Lower lobe of right lung (tissue), 2 donors: ENCODE measurements at places on chromosomes 7 and 10. TPM values are rescaled to one million over a fixed set of nuclear protein-coding genes. Genes with fewer than 3 reads are reported as not detected.

- H3K27ac ChIP-seq: no peak overlapping the region
- no peak for DNase-seq
- no peak overlapping the region for H3K4me3 ChIP-seq
Measured at GRCh38 chr7:105807448-105807762, 69.0 kb downstream of the ATXN7L1 start.

- H3K4me3 ChIP-seq: no peak overlapping the region
- no peak for DNase-seq
- no peaks in the 10 kb centered on the region for H3K27me3 ChIP-seq
- H3K4me1 ChIP-seq: no peaks in the 10 kb centered on the region
- H3K36me3 ChIP-seq: peaks cover 57% of the 10 kb centered on the region
- no peak overlapping the region for H3K27ac ChIP-seq
Measured at GRCh38 chr7:102211590-102212550, 74.8 kb upstream of the SH2B2 start.

GRCh38 chr7:139341058-139341775 lies at the start of gene FMC1:
FMC1 (plus strand) TSS chr7:139341337; CDS start chr7:139341385, 48 bp downstream.
- peak within 1 kb of the TSS; percentile 85 for H3K4me3 ChIP-seq
- peak; percentile 93 for DNase-seq
- H3K4me1 ChIP-seq: peaks cover 13% of the 10 kb centered on the region
- no peaks in the 10 kb centered on the region for H3K27me3 ChIP-seq
- H3K27ac ChIP-seq: peak within 1 kb of the TSS; percentile 100

DNA sequence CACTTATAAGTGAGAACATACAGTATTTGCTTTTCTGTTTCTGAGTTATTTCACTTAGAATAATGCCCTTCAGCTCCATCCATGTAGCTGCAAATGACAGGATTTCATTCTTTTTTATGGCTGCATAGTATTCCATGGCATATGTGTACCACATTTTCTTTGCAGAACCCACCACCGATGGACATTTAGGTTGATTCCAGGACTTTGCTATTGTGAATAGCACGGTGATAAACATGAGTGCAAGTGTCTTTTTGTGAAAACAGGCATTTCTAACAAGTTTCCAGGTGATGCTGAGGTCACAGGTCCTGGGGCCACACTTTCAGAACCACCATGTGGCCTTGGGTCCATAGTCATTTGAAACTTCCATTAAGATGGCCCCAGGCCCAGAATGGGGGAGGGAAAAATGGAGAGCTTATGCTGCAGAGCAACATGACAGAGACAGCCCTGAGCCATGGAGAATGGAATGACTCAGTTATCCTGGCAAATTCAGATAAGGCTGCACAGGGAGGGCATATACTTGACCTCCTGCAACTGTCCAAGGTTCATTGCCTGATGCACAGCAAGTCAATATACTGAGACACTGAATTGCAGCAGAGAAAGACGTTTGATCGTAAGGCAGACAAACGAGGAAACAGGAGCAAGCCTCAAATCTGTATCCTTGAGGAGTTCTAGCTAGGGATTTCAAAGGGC lies 248.0 kb upstream of the GALNT17 start:
- no peaks in the 10 kb centered on the region for H3K27me3 ChIP-seq
- H3K4me1 ChIP-seq: no peaks in the 10 kb centered on the region
- H3K27ac ChIP-seq: no peak overlapping the region
- no peak for DNase-seq
- no peaks in the 10 kb centered on the region for H3K36me3 ChIP-seq
- H3K4me3 ChIP-seq: no peak overlapping the region

DNA sequence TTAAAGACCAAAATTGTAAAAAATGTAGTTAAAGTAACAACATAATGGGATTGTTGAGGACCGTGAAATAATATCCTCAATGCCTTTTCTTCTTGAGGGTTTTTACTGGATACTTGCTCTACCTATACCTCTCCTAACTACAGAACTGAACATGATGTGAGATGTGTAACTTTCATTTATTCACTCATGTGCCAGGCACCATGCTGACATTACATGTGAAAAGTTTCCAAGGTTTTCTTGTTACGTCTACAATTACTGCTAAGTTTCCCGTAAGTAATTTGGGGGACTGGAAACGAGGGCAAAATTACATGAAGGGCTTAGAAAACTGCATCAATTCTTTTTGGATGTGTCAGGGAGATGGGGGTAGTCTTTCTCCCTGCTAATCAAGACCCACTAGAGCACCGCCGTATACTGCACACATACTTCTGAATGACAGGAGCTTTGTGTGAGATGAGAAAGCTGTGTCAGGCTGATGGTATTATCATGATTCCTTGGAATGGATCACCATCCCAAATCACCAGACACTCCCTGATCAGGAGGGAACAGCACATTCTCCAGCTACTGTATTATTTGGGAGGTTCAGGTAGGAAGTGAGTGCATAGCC lies 41.8 kb downstream of the PTPRZ1 start:
- no peaks in the 10 kb centered on the region for H3K36me3 ChIP-seq
- no peak overlapping the region for H3K4me3 ChIP-seq
- H3K27ac ChIP-seq: no peak overlapping the region
- H3K27me3 ChIP-seq: no peaks in the 10 kb centered on the region
- no peaks in the 10 kb centered on the region for H3K4me1 ChIP-seq
- no peak for DNase-seq

DNA sequence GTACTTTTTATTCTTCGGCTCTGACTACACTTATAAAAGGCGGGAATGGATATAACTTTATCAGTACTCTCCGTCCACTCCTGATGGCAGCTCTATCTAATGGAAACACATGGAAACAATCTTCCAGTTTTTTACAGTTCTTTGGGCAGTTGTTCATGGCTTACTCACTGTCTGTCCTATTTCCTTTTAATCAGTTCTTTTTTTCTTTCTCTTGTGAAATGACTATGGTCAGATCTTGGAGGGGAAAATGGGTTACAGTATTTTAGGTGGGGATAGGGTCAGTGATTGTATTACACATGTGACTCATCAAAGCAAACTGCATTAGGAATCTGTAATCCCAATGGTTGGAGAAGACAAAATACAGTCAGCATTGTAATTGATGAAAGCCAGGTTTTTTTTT lies 112.4 kb downstream of the BICC1 start:
- H3K27me3 ChIP-seq: no peaks in the 10 kb centered on the region
- DNase-seq: no peak
- H3K27ac ChIP-seq: no peak overlapping the region

- no peak overlapping the region for H3K27ac ChIP-seq
- no peak for DNase-seq
- no peak overlapping the region for H3K4me3 ChIP-seq
- no peaks in the 10 kb centered on the region for H3K36me3 ChIP-seq
- no peaks in the 10 kb centered on the region for H3K4me1 ChIP-seq
- no peaks in the 10 kb centered on the region for H3K27me3 ChIP-seq
Measured at GRCh38 chr10:28442403-28442802, 90.5 kb upstream of the WAC start.

GRCh38 chr10:129123428-129123827 lies 343.6 kb upstream of the MGMT start:
- H3K27ac ChIP-seq: no peak overlapping the region
- DNase-seq: no peak
- H3K4me3 ChIP-seq: no peak overlapping the region
- no peaks in the 10 kb centered on the region for H3K36me3 ChIP-seq
- no peaks in the 10 kb centered on the region for H3K4me1 ChIP-seq

GRCh38 chr10:111968647-111969046 lies 214.9 kb downstream of the GPAM start:
- no peaks in the 10 kb centered on the region for H3K36me3 ChIP-seq
- no peaks in the 10 kb centered on the region for H3K27me3 ChIP-seq
- no peak overlapping the region for H3K27ac ChIP-seq
- H3K4me3 ChIP-seq: no peak overlapping the region

NCF1 gene
- total RNA-seq: 50.8 TPM

GHRHR gene
- not detected for total RNA-seq
